ENCODE measurements at places on chromosomes 2 and 18. TPM values are rescaled to one million over a fixed set of nuclear protein-coding genes. Genes with fewer than 3 reads are reported as not detected.

DNA sequence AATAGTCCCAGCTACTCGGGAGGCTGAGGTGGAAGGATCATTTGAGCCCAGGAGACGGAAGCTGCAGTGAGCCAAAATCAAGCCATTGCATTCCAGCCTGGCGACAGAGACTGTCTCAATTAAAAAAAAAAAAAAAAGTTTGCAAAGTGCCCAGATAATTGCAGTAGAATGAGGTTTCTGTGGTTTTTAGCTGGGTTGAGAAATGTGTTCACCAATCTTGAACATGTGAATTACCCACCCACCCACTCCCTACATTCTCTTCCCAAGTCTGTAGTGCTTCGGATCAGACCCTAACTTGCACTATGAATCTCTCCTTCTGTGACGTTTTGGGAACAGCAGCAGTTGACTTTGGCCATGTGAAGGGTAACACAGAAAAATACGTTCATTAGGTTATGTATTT is 247.3 kb downstream of the PTGR3 start:
- H3K27ac ChIP-seq = no peak overlapping the region
- peaks cover 5% of the 10 kb centered on the region for H3K4me1 ChIP-seq
- no peak overlapping the region for H3K4me3 ChIP-seq
- no peaks in the 10 kb centered on the region for H3K27me3 ChIP-seq
- no peak for DNase-seq

GRCh38 chr2:36811071-36811470 is 114.6 kb downstream of the VIT start:
- no peaks in the 10 kb centered on the region for H3K27me3 ChIP-seq
- H3K4me3 ChIP-seq = no peak overlapping the region
- H3K27ac ChIP-seq = no peak overlapping the region
- no peak for DNase-seq
- H3K4me1 ChIP-seq = no peaks in the 10 kb centered on the region

GRCh38 chr2:145079641-145080040 is 559.7 kb upstream of the ZEB2 start:
- DNase-seq = no peak
- H3K27ac ChIP-seq = no peak overlapping the region
- no peaks in the 10 kb centered on the region for H3K27me3 ChIP-seq
- no peak overlapping the region for H3K4me3 ChIP-seq

Gene NOL4
- total RNA-seq = 0.67 TPM

Gene SRD5A2
- 2.9 TPM for total RNA-seq

Gene YPEL5
- total RNA-seq = 154 TPM

- no peaks in the 10 kb centered on the region for H3K4me1 ChIP-seq
- H3K4me3 ChIP-seq = no peak overlapping the region
- no peak overlapping the region for H3K27ac ChIP-seq
- H3K36me3 ChIP-seq = no peaks in the 10 kb centered on the region
Observed at GRCh38 chr18:31610286-31611205, 18.9 kb downstream of the TTR start.

- no peaks in the 10 kb centered on the region for H3K27me3 ChIP-seq
- H3K27ac ChIP-seq = no peak overlapping the region
- DNase-seq = no peak
- H3K4me1 ChIP-seq = no peaks in the 10 kb centered on the region
Observed at GRCh38 chr2:235623111-235623510, 129.3 kb downstream of the AGAP1 start.

DNA sequence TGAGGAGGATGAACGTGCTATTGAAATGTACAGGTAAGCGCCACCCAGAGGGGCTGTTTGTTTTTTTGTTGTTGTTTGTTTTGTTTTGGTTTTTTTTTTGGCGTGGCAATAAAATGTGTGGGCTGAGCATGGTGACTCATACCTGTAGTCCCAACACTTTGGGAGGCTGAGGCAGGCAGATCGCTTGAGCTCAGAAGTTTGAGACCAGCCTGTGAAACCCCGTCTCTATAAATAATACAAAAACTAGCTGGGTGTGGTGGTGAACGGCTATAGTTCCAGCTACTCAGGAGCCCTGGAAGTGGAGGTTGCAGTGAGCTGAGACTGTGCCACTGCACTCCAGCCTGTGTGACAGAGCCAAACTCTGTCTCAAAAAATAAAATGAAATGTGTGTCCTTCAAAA is 6.2 kb downstream of the PDCL3 start:
- no peak overlapping the region for H3K4me3 ChIP-seq
- no peaks in the 10 kb centered on the region for H3K27me3 ChIP-seq
- no peak for DNase-seq
- peaks cover 1% of the 10 kb centered on the region for H3K4me1 ChIP-seq
- H3K36me3 ChIP-seq = peaks cover 13% of the 10 kb centered on the region

DNA sequence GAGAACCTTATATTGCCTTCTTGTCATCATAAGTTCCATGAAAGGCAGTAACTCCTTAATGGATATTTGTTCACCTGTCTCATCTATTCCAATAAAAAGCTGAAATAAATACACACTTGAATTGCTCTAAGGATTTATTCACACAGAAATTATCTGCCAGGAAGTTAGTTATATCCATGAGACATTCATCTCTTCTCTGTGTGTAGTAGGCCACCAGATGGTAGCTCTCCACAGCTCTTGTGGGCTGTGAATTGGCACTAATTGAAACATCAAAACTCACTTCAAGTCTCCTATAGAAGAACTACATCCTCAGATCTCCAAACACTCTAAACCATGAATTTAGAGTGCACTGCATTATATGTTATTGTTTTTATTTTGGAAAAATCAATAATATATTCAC is 189.6 kb downstream of the DSC3 start:
- H3K36me3 ChIP-seq = no peaks in the 10 kb centered on the region
- H3K4me3 ChIP-seq = no peak overlapping the region
- no peaks in the 10 kb centered on the region for H3K4me1 ChIP-seq
- no peak overlapping the region for H3K27ac ChIP-seq

Gene CHRNG
- total RNA-seq = not detected

Gene ZNF804A
- total RNA-seq = 0.17 TPM

- no peak overlapping the region for H3K27ac ChIP-seq
- no peaks in the 10 kb centered on the region for H3K36me3 ChIP-seq
- H3K27me3 ChIP-seq = no peaks in the 10 kb centered on the region
- no peak for DNase-seq
- H3K4me1 ChIP-seq = no peaks in the 10 kb centered on the region
Observed at GRCh38 chr2:238100821-238101771, 956 bp downstream of the ESPNL start.

DNA sequence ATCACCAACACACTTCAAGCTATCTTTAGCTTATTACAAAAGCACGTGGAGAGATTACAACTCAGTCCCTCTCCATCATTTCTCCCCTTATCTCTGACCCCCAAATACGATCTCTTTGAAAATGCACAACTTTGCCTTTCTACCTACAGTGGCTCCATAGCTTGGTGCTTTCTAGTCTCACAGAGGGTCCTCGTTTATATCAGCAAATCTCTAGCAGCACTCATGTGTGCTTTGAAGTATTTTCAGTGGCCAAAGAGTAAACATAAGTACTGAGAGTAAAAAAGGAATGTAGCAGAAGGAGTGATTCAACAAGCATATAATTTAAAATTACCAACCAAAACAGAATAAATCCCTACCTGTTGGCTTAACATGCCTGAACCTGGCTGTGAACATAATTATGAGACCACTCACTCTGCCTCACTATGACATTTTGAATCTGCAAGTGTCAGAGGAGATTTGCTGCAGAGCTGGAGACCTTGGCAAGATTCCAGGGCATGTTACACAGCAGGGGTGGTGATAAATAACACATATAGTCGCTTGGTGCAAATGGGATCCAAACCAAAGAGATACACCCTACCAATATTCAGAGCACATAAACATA is 54.6 kb downstream of the LAMA3 start:
- H3K27ac ChIP-seq = no peak overlapping the region
- H3K27me3 ChIP-seq = no peaks in the 10 kb centered on the region
- peak; percentile 41 for DNase-seq
- H3K36me3 ChIP-seq = no peaks in the 10 kb centered on the region
- no peak overlapping the region for H3K4me3 ChIP-seq
- no peaks in the 10 kb centered on the region for H3K4me1 ChIP-seq

Gene SLC39A10
- 26.3 TPM for total RNA-seq

- H3K27me3 ChIP-seq = no peaks in the 10 kb centered on the region
- DNase-seq = peak; percentile 77
- peak overlapping the region; percentile 85 for H3K4me3 ChIP-seq
- H3K36me3 ChIP-seq = no peaks in the 10 kb centered on the region
- peak overlapping the region; percentile 88 for H3K27ac ChIP-seq
Observed at GRCh38 chr2:64652231-64653108, 1.2 kb downstream of the SERTAD2 start.

DNA sequence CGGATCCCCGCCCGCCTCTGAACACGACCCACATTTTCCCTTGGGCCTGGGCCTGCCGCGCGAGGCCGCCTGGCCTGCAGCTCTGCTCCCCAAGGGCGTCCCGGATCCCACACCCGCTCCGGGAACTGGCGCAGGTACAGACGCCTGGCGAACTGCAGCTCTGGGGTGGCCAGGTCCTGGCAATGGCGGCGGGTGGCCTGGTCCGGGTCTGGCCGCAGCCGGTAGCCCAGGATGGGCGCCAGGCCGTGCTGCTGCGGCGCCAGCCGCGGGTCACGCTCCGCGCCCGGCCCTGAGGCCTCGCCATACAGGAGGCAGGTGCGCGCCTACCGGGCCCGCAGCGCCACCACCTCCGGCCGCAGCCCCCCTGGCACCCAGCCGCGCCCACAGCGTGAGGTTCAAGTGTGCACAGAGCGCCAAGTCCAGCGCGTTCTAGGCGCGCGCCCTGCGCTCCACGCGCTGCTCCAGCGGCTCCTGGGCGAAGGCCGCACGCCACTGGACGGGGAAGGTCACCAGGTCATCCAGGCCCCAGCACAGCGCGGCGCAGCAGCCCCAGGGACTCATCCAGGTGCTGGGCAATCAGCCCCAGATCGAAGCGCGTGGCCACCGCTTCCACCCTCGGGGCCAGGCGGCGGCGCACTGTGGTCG is 9.5 kb downstream of the AQP12A start:
- DNase-seq = no peak
- no peak overlapping the region for H3K27ac ChIP-seq
- no peak overlapping the region for H3K4me3 ChIP-seq
- no peaks in the 10 kb centered on the region for H3K4me1 ChIP-seq
- no peaks in the 10 kb centered on the region for H3K36me3 ChIP-seq
